Stimulated activated CD4-positive, alpha-beta T cell treated with anti-CD3 and anti-CD28 coated beads, Interleukin-1b, Interleukin-23, amount 100 ng/mL, for 24 hours (primary cell): ENCODE measurements at places on chromosomes 12 and 14.

GRCh38 chr14:104237651-104238423 lies 99.5 kb downstream of the KIF26A start:
- DNase-seq = no peak

DNA sequence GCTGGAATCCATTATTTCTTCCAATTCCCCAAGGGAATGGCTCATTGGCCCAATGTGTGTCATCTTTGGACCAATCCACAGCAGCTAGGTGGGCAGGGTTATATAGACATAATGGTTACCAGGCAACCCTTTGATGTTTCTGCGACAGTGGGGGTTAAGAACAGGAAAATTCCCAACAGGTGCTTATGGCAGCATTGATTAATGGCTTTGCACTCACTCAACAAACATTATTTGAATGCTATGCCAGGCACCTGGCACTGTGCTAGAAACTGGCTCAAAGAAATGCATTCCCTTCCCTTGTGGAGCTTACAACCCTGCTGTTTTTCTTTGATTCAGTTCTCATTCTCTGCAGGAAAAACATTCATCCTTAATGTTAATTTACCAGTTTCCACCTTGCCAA lies 1221.0 kb downstream of the AACS start:
- DNase-seq = no peak

GRCh38 chr14:71591929-71592328 lies 340.3 kb upstream of the RGS6 start:
- no peak for DNase-seq

DNA sequence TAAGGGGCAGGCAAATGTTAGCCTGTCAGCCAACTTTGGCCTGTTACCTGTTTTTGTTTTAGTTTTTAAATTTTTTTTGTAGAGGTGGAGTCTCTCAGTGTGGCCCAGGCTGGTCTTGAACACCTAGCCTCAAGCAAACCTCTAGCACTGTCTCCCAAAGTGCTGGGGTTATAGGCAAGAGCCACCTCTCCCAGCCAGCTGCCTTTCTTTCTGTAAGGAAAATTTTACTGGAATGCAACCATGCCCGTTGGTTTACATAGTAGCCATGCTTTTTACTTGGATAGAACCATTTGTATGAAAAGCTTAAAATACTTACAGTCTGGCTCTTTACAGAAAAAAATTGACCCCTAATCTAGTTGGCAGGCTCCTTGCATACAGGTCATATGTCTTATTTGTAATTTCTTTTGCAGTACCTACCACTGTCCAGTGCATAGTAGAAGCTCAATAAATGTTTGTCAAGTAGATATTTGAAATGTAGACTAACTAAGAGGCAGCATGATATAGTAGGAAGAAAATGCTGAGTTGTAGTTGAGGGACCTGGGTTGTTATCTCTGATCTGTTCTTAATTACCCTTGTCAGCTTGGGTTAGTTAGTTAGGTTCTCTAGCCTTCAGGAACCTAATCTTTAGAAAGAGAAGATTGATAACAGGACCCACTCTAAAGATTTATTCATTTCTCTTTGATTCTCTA lies 4.7 kb downstream of the MDM2 start:
- no peak for DNase-seq

DNA sequence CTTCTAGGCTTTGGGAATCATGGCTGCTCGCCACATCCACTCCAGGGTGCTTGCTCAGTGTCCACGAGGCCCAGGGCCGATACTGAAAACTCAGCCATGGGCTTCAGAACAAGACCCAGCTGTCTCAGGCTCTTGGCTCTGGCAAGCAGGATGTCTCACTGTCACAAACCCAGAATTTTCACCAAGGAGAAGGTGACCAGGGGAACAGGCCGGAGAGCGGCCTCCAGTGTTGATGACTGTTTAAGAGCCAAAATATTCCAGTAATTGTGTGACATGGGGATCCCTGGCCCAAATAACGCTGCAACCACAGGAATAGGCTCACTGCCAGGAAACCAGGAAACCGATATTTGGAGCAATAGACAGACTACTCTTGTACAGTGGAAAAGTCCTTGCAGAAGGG lies 9.8 kb upstream of the SERPINA5 start:
- DNase-seq = no peak

DNA sequence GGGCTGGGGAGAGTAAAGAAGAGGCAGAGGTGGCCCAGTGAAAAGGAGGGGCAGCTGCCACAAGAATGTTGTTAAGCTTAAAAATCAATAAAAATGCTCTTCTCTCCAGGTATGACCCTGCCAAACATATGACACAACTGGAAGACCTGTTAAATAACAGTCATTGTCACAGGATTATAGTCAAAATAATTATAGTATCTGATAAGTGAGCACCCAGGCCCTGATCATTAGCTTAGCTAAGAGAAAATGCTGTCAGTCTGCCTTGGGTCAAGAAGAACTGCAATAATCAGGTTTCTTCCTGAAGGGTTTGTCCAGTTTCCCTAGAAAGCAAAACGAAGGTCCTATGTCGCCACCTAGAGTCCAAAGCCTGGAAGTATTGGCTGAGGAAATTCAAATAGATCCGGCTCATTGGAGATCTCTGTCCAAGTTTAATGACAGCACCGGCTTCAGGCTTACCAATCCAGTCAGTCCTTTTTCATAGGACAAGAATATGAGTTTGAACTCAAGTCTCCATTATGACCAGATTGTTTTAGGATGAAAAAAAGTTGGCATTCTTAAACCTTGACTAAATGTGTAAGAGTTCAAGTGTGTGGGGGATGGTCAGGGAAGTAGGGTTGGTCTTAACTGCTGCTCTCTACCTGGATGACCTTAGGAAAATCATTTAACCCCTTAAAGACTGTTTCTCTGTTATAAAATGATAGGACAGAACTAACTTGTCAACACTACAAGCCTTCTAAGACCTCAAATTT lies 22.5 kb upstream of the NKX2-8 start:
- DNase-seq = peak; percentile 23

GRCh38 chr12:10121278-10121677 lies 8.7 kb downstream of the CLEC7A start:
- DNase-seq = no peak

GRCh38 chr12:113310489-113310888 lies 24.4 kb downstream of the SLC8B1 start:
- no peak for DNase-seq

GRCh38 chr12:109182041-109182839 lies 65.9 kb downstream of the ACACB start:
- DNase-seq = no peak

DNA sequence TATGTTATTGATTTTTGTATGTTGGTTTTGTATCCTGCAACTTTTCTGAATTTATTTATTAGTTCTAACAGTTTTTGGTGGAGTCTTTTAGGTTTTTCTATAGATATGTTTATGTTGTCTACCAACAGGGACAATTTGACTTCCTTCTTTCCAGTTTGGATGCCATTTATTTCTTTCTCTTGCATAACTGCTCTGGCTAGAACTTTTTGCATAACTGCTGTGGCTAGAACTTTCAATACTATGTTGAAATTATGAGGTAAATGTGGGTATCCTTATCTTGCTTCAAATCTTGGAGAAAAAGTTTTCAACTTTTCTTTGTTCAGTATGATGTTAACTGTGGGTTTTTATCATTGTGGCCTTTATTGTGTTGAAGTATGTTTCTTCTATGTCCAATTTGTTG lies 39.9 kb upstream of the PLBD1 start:
- DNase-seq = no peak

DNA sequence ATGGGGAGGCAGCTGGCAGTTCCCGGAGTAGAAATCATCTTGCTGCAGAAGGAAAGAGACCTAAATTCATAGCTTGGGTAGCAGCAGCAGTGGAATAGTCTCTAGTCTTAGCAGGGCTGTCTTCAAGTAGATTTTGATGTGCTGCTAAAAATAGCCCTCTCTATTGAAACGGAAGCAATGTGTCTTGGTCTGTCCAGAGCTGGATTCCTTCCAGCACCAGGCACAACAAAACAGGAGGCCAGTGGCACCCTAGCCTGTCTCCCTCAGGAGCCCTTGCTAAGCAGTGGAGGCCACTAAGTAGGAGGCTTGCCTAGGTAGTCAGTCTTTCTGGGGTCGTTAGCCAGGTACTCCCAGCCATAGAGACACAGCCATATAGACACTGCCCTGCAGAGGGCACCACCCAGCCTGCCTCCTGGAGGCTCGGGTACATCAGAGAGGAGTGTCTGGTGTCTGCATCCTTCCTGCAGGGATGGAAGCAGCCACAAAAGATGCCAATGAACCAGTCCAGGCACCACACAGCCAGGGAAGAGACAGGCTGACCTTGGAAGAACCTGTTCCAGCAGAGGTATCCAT lies 97.5 kb downstream of the CRACR2A start:
- DNase-seq = no peak

- no peak for DNase-seq
Measured at GRCh38 chr12:92674500-92674899, 28.3 kb upstream of the PLEKHG7 start.

DNA sequence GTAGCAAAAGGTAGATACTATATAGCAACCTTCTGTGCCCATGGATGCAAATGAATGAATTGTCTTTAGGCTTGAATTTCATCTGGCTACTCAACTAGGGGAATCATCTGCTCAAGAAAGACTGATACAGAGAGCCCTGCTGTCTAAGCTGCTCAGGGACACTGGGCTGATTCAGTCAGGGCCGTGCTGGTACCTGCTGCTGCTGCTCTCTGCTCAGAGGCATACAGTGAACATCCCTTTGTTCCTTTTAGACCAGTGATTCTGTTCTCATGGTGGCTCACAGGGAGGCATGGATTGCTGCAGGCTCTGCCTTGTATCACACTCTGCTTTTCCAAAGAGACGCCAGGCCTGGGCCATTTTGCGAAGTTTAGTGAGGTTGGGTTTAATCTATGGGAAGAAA lies 14.1 kb downstream of the EIF2B2 start:
- no peak for DNase-seq

GRCh38 chr14:101173698-101174521 lies 270.4 kb upstream of the RTL1 start:
- DNase-seq = no peak

DNA sequence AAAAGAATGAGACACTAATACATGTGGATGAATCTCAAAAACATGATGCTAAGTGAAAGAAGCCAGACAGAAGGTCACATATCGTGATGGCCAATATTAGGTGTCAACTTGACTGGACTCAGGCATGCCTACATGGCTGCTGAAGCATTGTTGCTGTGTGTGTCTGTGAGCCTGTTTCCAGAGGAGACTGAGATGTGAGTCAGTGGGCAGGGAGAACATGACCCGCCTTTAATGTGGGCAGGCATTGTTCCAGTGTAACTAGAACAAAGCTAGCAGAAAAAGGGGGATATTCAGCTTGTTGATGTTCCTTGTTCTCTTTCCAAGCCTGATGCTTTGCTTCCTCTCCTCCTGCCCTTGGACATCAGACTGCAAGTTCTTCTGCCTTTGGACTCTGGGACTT lies 47.6 kb downstream of the DCAF5 start:
- DNase-seq = no peak

DNA sequence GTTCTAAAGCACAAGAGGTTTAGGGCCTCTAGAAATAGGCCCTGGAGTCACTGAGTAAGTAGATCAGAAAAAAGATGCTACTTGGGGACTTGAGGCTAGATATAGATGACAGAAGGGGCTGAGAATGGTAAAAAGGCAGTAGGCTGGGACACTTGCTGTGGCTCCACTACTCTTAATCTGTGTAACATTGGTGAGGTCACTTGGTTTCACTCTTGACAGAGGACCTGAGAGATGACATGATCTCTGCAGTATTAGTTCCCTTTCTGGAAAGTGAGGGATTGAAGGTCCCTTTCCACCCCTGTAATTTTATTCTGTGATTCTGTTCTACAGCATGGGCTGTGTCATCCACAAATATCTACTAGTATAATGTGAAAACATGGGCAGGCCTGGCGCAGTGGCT lies 39.7 kb downstream of the MAPKAPK5 start:
- DNase-seq = no peak

GRCh38 chr12:47577206-47577989 lies 128.4 kb downstream of the RPAP3 start:
- no peak for DNase-seq

DNA sequence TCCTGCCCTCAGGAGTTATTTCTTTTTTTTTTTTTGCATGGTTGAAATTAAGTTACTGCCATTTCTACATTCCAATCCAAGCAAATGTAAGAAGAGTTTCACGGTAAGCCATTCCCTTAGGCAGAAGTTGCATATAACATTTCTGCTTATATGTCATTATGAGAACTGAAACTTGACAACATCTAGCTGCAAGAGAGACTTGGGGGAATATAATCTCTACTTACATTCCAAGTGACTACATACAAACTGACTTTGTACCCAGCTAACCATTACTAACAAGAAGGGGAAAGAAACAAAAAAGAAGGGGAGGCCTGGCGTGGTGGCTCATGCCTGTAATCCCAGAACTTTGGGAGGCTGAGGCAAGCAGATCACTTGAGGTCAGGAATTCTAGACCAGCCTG lies 7.3 kb upstream of the RESF1 start:
- no peak for DNase-seq

GRCh38 chr12:30823764-30824163 lies 69.0 kb upstream of the CAPRIN2 start:
- no peak for DNase-seq

DNA sequence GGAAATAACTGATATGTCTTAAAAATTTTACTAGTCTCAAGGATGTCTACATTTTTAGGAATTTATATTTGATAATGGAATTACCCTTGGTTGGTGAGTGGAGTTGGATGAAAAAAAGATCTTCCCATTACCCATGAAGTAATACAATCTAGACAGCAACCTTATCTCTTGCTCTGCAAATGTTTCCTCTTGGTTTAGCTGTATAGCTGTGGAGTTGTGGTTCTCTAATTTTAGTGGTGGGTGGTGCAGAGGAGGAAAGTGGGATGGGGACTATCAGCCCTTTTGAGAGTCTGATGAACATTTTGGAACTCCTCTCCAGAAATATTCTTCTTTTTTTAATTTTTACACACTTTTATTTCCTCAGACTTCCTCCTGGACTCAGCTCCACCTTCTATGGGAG lies 17.1 kb downstream of the SPX start:
- no peak for DNase-seq

DNA sequence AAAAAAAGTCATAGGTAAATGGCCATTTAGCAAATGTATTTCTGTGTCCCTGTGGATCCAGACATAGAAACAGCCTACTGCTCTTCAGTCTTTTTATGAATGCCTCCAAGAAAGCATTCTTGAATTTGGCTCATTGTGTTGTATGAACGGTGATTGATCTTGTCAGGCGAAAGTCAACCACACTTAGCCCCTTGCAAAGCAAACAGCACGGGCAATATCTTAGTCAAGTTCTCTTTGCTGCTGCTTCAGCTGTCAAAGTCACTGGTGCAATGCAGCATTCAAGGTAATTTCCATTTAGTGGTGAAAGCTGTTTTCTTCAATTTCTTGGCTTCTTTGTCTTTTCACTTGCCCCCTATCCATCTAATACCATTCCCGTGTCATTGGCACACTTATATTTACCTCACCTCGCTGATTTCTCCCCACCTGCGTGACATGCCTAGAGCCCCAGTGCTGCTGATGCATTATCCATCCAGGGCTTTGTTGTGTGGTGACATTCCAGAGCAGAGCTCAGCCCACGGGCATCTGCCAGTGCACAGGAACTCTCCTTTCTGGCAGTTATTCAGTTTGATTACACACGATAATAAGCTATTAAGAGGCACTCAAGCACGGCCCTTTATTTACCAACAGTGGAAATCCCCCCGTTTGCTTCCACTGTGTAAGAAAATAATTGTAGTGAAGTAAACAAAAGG lies 362.3 kb upstream of the NOVA1 start:
- no peak for DNase-seq

GRCh38 chr12:47216150-47216677 lies 136.5 kb upstream of the AMIGO2 start:
- no peak for DNase-seq
